ENCODE measurements at places on chromosomes 7 and 10. TPM values are rescaled to one million over a fixed set of nuclear protein-coding genes. Genes with fewer than 3 reads are reported as not detected.

DNA sequence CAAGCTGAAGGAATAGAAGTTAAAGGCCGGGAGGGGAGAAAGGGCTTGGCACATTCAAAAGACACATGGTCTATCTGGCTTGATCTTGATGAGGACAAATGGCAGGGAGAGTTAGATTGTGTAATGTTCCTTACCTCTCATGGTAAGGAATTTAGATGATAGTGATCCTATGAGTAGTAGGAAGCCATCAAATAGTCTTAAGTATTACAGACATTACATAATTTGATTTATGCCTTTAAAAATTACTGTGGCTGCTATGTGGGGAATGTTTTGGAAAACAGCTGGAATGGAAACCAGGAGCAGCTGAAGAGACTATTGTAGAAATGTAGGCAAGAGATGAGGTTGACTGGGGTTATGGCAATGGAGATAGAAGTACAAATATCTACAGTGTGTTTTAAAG is 351.3 kb upstream of the BMPER start:
- DNase-seq, result no peak

DNA sequence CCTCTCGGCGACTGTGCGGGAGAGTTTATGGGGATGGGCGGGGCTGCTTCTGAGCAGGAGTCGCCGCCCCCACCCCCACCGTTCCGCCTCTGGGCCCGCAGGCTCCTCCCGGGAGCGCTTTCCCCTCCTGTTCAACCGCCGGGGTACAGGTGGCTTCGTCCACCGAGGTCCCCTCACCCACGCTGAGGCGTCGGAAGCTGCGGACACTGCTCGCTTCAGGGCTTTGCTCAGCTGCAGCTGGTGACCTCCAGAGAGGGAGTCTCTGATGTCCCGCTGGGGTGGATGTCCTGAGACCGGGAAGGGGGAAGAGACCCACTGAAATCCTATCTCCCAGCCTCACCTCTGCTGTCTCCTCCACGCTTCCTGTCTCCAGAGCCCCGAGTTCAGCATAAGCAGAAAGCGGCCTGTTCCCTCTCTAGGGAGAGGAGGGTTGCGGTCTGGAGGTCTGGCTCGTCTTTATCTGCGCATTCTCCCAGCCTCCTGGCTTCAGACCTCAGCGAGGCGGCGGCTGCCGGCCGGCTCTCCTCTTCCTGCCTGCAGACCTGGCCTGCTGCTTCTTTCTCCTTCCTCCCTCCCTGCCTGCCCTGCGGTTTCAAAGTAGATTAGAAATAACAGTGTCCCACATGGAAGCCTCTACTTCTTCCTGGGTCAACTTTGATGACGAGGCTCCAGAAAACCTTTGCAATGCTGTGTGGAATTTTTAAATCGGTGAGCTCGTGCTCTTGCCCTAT is 1.8 kb downstream of the CYP2E1 start:
- DNase-seq, result no peak

The HOXA7 gene
- polyA plus RNA-seq, result not detected

- no peak for DNase-seq
Measured at GRCh38 chr7:151984612-151985011, 28.4 kb downstream of the GALNTL5 start.

- no peak for DNase-seq
Measured at GRCh38 chr7:16203065-16203464, 218.3 kb downstream of the CRPPA start.

The CNTNAP2 gene
- 0.07 TPM for polyA plus RNA-seq

DNA sequence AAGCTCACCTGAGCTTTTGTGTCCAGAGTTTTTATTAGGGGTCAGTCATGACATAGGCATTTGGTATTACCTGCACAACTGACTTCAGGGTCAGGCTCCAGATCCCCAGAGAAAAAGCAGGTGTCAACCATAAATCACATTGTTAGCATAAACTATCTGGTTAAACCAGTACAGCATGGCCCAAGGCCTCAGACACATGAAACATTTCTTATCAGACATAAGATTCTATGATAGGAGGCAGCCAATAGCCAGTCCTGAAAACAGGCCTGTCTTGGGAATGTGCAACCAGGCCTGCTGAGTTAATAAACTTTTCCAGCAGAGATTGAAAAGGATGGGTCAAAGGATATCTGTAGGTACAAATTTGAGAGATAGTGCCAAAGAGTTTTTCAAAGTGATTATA is 116.1 kb downstream of the TPST1 start:
- DNase-seq, result no peak

GRCh38 chr7:139709485-139709884 is 68.3 kb downstream of the HIPK2 start:
- DNase-seq, result no peak

The BAMBI gene
- 5.0 TPM for polyA plus RNA-seq

DNA sequence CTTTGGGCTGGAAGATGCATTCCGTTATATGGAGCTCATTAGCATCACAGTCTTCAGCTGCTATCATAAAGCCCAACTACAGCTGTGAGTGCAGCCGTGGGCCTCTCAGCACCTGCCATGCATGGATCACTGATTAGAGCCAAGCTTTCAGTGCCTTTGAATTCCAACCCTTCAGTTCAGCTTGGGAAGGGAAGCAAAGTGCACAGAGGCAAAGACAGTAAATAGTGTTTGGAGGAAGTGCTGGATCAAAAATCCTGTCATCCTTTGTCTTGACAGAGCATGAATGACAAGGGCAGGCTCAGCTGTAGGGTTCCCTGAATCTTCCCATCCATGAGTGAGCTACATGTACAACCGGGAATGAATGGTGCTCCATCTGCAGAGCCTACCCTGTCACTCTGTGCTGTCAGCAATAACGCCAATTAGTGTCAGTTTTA is 153.7 kb downstream of the DNAJB9 start:
- no peak for DNase-seq

Data from heart right ventricle (tissue), 16 donors.